ENCODE measurements at places on chromosomes 2 and 18. TPM values are rescaled to one million over a fixed set of nuclear protein-coding genes. Genes with fewer than 3 reads are reported as not detected.

KATNAL2 gene
- 1.4 TPM for total RNA-seq

LHCGR gene
- not detected for total RNA-seq

POMC gene
- total RNA-seq = 8.3 TPM

ANKRD36C gene
- total RNA-seq = 38.5 TPM

VWC2L gene
- not detected for total RNA-seq

SNED1 gene
- 0.78 TPM for total RNA-seq

MERTK gene
- 1.4 TPM for total RNA-seq

ALK gene
- not detected for total RNA-seq

SDC1 gene
- total RNA-seq = not detected

GPC1 gene
- total RNA-seq = 2.0 TPM

ARHGEF33 gene
- total RNA-seq = 0.09 TPM

ZNF532 gene
- 11.3 TPM for total RNA-seq

SCN2A gene
- total RNA-seq = 0.07 TPM

SERPINB12 gene
- not detected for total RNA-seq

LBX2 gene
- total RNA-seq = 0.28 TPM

SCYGR8 gene
- not detected for total RNA-seq

IGFBP5 gene
- total RNA-seq = not detected

CMPK2 gene
- 8.7 TPM for total RNA-seq

ST6GAL2 gene
- not detected for total RNA-seq

TUBA4B gene
- not detected for total RNA-seq

EPC2 gene
- 20.8 TPM for total RNA-seq

TXNDC9 gene
- total RNA-seq = 19.4 TPM

SMCHD1 gene
- total RNA-seq = 121 TPM

NFU1 gene
- 34.3 TPM for total RNA-seq

HOXD13 gene
- total RNA-seq = not detected

TUBA3E gene
- not detected for total RNA-seq

ALPG gene
- not detected for total RNA-seq

TLX2 gene
- 0.18 TPM for total RNA-seq

CELF4 gene
- not detected for total RNA-seq

BCL2L11 gene
- 28.6 TPM for total RNA-seq

SMIM21 gene
- not detected for total RNA-seq

NEB gene
- 0.33 TPM for total RNA-seq

MRO gene
- total RNA-seq = not detected

CCDC85A gene
- total RNA-seq = not detected

ZNF396 gene
- total RNA-seq = 1.1 TPM

MOGAT1 gene
- not detected for total RNA-seq

RAB6C gene
- total RNA-seq = not detected

OSBPL1A gene
- total RNA-seq = 2.9 TPM

IL1F10 gene
- not detected for total RNA-seq

GLI2 gene
- total RNA-seq = not detected

ANKRD62 gene
- total RNA-seq = not detected

CHRNG gene
- total RNA-seq = not detected

TNFRSF11A gene
- 6.9 TPM for total RNA-seq

SIX3 gene
- total RNA-seq = not detected

MGAT4A gene
- total RNA-seq = 49.4 TPM

RAD51AP2 gene
- not detected for total RNA-seq
